Esophagus muscularis mucosa (tissue), 4 donors: ENCODE measurements at places on chromosomes 5 and 9. TPM values are rescaled to one million over a fixed set of nuclear protein-coding genes. Genes with fewer than 3 reads are reported as not detected.

Gene FBN2
- total RNA-seq: 8.4 TPM

Gene SPATA31A3
- not detected for total RNA-seq

Gene PCSK1
- 1.3 TPM for total RNA-seq

GRCh38 chr9:19385786-19386501 is 5.9 kb upstream of the RPS6 start:
- no peak for DNase-seq

GRCh38 chr9:88044200-88044599 is 69.9 kb upstream of the CDK20 start:
- DNase-seq: no peak

DNA sequence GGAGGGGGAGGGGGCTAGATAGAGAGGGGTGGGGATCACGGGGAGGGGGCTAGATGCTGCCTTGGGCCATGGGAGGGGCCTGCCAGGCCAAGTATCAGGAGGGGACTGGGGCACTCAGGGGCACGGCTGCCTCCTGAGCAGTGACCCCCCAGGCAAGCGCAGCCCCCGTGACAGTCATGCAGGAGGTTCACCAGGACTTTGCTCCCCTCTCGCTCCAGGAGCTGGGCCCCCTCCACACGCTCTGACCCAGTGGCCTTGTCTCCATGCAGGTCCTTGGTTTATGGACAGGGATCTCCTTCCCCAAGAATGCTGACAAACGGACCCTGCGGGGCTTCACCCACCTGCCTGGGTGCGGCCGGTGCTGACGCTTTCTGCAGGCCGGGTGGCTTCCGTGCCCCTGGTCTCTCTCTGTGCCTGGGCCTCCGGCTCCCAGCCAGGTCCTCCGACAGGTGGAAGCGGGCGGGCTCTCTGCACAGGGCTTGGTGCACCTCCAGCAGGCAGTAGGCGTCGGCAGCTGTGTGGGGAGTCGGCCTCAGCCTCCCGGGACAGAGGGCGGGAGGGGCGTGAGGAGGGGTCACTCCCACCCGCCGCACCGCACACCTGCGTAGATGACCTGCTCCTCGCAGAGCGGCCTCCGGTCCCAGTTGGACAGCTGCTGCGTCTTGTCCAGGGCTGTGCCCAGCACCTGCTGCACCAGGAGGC is 46.8 kb upstream of the NRARP start:
- DNase-seq: no peak

GRCh38 chr5:139651043-139651834 is 3.1 kb downstream of the CXXC5 start:
- DNase-seq: no peak

DNA sequence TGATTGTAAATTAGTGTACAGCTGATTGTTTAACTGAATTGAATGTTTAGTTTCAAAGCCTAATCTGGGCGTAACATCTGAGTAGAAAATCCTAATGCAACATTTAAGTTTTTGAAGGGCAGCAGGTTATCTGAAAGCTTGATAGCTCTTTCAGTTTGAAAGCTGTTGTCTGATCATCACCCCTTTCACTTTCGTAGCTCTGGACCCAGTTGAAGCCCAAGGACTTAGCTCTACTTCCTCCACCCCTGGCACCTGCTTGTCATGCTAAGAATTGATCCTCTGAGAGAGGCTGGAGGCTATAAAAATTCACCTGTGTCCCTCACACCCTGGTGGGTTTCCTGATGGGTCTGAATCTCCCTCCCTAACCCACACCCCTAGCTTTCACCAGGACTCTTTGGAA is 86.0 kb downstream of the ZFAND5 start:
- DNase-seq: no peak

- DNase-seq: no peak
Observed at GRCh38 chr9:106921341-106921899, 58.5 kb downstream of the ZNF462 start.
